SK-N-SH treated with all-trans-retinoic acid at 6 μM for 48 hours (cell line): ENCODE measurements at places on chromosomes 7 and 10.
A peak's percentile ranks its signal among the peaks of the same experiment; 100 is the strongest.

DNA sequence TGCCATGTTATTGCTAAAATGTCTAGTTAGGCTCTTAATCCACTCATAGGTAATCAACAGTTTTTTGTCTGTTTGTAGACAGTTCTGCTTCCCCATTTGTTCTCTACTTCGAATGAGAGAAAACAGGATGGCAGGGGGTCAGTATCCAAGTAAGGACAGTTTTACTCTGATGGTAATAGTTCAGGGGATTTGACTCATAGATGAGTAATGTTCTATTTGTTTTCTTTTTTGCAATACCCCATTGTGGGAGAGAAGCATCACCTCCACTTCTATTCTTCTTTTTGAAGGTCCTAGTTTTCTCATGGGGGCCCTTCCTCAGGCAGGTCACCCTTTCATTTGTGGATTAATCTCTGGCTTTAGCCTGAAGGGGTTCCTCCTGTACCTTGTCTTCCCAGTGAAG lies 13.9 kb downstream of the PCLO start:
- ATAC-seq, result no peak

DNA sequence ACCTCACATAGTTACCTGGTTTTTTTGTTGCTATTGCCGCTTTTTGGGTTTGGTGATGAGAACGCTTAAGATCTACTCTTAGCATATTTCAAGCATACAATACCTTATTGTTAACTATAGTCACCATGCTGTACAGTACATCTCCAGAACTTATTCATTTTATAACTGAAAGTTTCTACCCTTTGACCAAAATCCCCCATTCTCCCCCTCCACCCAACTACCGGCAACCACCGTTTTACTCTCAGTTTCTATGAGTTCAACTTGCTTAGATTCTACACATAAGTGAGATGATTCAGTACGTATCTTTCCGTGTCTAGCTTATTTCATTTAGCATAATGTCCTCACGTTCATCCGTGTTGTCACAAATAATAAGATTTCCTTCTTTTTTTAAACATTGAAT lies 86.7 kb upstream of the IL6 start:
- no peak for ATAC-seq

- ATAC-seq, result peak; percentile 56; the same call in 2 of the 3 replicates
These were observed 102.1 kb upstream of the MDFIC start for GRCh38 chr7:114819616-114820362.

- ATAC-seq, result peak; percentile 19; the same call in 1 of the 3 replicates
These were observed 89.6 kb downstream of the SVIL start for GRCh38 chr10:29545122-29545521.

- ATAC-seq, result no peak
These were observed 613.7 kb upstream of the MKI67 start for GRCh38 chr10:128739930-128740329.

- ATAC-seq, result peak; percentile 3
These were observed 162.3 kb upstream of the KLF14 start for GRCh38 chr7:130896051-130896881.

DNA sequence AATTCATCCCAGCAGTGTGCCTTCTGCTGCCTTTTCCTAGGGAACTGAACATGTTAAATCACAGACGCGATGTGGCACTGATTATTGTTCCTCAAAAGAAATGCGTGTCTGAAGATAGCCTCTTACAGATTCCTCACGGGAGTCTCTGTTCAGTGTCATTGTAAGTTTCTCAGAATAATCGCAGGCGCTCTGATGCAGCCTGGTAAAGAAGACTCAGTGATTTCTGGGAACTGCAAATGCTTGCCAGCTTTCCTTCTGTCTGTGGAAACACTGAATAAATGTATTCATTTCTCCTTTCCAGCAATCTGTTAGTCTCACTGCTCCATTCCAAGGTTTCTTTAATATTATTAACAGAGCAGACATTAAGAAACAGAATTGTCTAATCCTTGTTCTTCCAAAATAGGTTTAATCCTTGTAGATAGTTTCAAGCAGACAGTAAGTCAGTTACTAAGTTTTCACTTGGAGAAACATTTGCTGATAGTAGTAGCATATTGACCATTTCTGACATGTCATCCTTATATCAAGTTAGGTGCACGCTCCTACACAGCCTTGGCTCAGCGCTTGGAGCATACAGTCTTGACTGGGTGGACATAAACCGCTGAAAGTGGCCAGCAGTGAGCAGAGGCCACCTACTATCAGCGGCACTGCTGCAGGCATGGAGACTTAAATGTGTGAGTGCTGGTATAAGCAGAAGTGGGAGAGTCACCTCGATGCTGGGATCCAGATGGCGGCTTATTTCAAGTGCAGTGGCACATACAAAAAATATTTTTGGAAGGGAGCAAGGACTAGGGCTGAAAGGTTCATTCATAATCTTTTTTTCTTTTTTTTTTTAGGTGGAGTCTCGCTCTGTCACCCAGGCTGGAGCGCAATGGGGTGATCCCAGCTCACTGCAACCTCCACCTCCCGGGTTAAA lies 27.7 kb downstream of the MMRN2 start:
- ATAC-seq, result no peak

- ATAC-seq, result no peak
These were observed 90.1 kb downstream of the RTKN2 start for GRCh38 chr10:62178568-62178967.

- ATAC-seq, result no peak
These were observed 16.0 kb upstream of the DPYSL4 start for GRCh38 chr10:132170561-132171361.

DNA sequence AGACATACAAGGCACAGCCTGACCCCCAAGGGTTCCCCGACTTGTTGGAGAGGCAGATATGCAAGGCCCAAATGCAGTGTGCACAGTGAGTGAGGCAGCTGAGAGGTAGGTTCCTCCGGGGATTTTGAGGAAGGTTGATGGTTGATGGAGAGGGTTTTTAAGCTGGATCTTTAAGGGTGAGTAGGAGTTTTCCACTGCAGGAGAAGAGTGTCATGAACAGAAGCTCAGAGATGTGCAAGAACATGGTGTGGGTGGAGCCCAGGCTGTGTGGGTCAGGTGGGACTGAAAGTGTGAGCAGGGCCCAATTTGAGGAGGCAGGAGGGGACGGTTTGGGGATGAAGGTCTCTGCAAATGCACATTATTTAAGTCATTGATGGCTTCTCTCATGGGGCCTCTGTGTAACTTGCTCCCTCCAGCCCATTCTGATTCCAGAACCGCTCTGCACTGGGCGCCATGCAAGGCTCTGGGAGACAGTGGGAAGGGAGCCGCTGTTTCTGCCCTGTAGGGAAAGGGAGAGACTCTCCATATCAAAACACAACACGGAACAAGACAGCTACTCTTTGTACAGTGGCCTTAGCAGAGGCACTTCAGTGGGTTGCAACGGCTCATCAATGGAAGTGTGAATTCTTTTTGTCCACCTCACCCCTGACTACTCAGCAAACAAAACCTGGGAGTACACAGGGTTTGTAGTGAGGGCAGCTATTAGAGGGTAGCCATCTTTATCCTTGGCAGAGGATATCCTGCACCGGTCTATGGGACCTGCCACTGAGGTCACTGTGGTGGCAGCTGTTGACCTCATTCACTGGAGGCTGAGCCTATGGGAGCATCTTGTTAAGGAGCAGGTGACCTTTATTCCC lies 29.7 kb downstream of the RAMP3 start:
- no peak for ATAC-seq

DNA sequence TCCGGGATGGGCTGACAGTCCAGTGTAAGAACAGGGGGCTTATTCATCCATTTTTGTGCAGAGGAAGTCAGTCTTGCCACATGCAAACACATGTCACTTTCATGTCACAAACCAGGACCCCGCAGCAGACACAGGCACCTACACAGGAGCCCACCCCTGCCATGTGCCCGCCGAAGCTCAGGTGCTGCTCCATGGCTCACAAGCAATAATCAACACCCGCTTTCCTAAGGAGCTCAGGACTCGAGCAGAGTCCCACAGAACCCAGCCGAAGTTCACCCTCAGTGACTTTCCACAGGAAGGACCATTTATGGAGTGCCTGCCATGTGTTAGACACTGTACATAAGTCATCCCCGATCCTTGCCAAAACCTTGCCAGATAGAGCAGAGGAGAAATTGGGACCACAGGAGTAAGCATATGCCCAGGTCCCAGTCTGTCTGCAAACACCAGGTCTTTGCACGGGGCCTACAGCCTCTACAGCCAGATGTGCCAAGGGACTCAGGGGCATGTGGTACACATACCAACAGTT lies 99.4 kb downstream of the EBF3 start:
- no peak for ATAC-seq

DNA sequence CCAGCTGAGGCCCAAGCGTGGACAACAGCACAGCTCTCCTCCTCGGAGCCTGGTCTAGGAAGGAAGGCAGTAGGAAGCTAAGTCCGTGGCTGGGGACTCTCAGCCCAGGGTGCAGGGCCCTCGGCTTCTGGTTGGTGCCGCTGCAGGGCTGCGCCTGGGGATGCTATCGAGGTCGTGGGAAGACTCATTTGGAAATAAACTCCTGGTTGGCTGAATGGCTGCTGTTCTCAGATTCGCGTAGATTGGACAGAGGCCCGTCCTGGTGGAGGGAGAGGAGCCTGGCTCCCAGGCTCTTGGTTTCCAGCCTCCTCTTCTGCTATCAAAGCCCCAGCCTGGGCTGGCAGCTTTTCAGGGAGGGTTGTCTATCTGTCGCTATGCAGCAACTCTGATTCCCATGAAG lies 152.6 kb upstream of the FZD8 start:
- no peak; the same call in 2 of the 3 replicates for ATAC-seq

- no peak for ATAC-seq
These were observed 105.3 kb downstream of the ARHGAP21 start for GRCh38 chr10:24618401-24618800.

GRCh38 chr7:54664235-54665228 lies 94.5 kb downstream of the SEC61G start:
- ATAC-seq, result peak; percentile 97

DNA sequence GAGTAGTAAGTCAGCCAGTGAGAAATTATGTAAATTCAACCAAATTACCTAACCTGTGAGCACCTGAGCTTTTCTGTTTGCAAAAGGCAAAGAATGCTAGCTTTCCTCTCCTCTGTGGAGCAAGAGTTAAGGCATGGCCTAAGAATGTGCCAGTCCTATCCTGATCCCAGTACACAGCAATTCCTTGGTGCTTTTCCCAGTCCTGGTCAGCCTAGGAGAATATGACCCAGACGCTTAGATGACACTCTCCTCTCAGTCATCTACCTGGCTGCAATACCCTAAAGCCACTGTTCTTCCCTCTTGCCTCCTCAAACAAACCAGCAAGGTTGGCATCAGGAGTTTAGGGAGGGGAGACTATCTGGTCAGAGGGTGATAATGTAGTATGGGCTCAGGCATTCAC lies 4.1 kb downstream of the PDLIM1 start:
- no peak for ATAC-seq

DNA sequence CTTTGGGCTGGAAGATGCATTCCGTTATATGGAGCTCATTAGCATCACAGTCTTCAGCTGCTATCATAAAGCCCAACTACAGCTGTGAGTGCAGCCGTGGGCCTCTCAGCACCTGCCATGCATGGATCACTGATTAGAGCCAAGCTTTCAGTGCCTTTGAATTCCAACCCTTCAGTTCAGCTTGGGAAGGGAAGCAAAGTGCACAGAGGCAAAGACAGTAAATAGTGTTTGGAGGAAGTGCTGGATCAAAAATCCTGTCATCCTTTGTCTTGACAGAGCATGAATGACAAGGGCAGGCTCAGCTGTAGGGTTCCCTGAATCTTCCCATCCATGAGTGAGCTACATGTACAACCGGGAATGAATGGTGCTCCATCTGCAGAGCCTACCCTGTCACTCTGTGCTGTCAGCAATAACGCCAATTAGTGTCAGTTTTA lies 153.7 kb downstream of the DNAJB9 start:
- no peak for ATAC-seq

DNA sequence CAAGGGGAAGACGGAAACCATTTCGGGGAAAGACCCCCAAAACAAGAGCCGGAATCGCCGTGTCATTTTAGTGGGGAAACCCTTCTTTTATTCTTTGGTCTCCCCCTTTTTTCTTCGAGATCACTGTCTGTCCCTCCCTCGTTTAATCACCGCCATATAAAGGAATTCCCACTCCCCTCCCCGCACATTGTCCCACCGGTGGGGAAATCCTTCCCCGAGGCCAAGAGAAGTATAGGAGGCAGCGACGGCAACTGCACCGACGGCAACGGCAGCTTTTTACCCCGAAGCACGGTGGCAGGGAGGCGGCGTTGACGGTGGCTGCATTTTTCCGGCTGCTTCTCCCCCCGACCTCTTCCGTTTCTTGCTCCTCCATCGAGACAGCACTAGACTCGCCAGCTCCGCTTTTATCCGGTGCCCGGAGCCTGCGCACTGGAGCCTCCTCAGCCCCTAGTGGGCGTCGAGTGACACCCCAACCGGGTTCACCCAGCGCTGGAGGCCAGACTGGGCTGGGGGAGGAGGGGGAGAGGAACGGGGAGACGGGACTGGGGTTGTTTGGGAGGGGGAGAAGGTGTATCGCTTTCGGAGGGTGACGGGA lies 687 bp upstream of the KMT2E start:
- ATAC-seq, result peak; percentile 80

GRCh38 chr10:53123311-53123710 lies 350.7 kb upstream of the MBL2 start:
- no peak for ATAC-seq

DNA sequence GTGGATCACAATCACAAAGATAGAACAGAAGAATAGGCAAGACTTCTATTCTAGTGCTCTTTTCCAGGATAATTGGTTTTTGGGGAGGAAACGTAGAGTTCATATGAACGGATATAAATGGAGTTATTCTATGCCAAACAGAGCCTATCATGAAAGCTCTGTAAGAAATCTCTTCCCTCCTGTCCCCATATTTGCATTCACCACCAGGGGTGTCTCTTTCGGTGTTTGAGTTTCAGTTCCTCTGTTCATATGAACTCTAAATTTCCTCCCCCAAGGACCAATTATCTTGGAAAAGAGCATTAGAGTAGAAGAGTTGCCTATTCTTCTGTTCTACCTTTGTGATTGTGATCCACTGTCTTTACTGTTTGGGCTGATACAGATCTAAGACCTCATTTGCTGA lies 48.3 kb upstream of the CDC14C start:
- ATAC-seq, result peak; percentile 56; the same call in 2 of the 3 replicates
